ENCODE measurements at places on chromosomes 1 and 21.

- no peak for DNase-seq
These were observed 37.3 kb downstream of the RGS4 start for GRCh38 chr1:163106364-163106987.

- DNase-seq: no peak
These were observed 80.4 kb downstream of the RUNX1 start for GRCh38 chr21:34968414-34969333.

- DNase-seq: no peak
These were observed 994.6 kb upstream of the PRMT6 start for GRCh38 chr1:106061586-106062495.

DNA sequence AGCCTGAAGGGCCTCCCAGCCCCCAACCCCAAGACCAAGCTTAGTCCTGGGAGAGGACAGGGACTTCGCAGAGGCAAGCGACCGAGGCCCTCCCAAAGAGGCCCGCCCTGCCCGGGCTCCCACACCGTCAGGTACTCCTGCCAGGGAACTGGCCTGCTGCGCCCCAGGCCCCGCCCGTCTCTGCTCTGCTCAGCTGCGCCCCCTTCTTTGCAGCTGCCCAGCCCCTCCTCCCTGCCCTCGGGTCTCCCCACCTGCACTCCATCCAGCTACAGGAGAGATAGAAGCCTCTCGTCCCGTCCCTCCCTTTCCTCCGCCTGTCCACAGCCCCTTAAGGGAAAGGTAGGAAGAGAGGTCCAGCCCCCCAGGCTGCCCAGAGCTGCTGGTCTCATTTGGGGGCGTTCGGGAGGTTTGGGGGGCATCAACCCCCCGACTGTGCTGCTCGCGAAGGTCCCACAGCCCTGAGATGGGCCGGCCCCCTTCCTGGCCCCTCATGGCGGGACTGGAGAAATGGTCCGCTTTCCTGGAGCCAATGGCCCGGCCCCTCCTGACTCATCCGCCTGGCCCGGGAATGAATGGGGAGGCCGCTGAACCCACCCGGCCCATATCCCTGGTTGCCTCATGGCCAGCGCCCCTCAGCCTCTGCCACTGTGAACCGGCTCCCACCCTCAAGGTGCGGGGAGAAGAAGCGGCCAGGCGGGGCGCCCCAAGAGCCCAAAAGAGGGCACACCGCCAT lies 21.9 kb upstream of the ARF1 start:
- DNase-seq: no peak

DNA sequence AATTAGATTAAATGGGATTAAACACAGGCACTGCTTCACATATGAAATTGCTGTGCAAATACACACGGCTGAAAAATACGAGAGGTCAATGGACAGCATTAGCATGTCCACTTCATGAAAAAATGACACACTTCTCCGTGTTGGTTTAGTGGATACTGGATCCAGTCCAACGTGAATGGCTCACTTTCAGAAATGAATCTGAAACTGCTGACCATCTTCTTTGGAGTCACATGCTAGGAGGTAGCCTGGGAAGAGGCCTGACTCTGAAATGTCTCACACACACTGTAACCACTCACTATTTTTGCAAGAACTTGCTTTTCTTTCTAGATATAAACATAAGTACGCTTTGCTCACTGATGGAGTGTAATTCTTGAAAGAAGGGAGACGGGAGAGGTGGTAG lies 127.3 kb downstream of the HLCS start:
- DNase-seq: no peak

All from putamen (tissue), 1 donor.